Ovary (tissue), 10 donors: ENCODE measurements at places on chromosomes 2 and 18. TPM values are rescaled to one million over a fixed set of nuclear protein-coding genes. Genes with fewer than 3 reads are reported as not detected.

The PAPOLG gene
- 15.5 TPM for polyA plus RNA-seq

The LRP1B gene
- polyA plus RNA-seq, result 0.20 TPM

The PLB1 gene
- polyA plus RNA-seq, result 9.3 TPM

The HJURP gene
- 1.5 TPM for polyA plus RNA-seq

The SP5 gene
- 0.20 TPM for polyA plus RNA-seq

The GALNT3 gene
- polyA plus RNA-seq, result 5.2 TPM

The IL1R2 gene
- polyA plus RNA-seq, result 1.1 TPM
